ENCODE measurements at places on chromosomes 2 and 18. TPM values are rescaled to one million over a fixed set of nuclear protein-coding genes. Genes with fewer than 3 reads are reported as not detected.

Gene ERBB4
- not detected for total RNA-seq

Gene ATOH8
- 0.25 TPM for total RNA-seq

Gene CNDP1
- total RNA-seq, result not detected

Gene NAT8
- total RNA-seq, result not detected

Gene CNOT9
- total RNA-seq, result 46.0 TPM

Gene NEURL3
- 0.48 TPM for total RNA-seq

DNA sequence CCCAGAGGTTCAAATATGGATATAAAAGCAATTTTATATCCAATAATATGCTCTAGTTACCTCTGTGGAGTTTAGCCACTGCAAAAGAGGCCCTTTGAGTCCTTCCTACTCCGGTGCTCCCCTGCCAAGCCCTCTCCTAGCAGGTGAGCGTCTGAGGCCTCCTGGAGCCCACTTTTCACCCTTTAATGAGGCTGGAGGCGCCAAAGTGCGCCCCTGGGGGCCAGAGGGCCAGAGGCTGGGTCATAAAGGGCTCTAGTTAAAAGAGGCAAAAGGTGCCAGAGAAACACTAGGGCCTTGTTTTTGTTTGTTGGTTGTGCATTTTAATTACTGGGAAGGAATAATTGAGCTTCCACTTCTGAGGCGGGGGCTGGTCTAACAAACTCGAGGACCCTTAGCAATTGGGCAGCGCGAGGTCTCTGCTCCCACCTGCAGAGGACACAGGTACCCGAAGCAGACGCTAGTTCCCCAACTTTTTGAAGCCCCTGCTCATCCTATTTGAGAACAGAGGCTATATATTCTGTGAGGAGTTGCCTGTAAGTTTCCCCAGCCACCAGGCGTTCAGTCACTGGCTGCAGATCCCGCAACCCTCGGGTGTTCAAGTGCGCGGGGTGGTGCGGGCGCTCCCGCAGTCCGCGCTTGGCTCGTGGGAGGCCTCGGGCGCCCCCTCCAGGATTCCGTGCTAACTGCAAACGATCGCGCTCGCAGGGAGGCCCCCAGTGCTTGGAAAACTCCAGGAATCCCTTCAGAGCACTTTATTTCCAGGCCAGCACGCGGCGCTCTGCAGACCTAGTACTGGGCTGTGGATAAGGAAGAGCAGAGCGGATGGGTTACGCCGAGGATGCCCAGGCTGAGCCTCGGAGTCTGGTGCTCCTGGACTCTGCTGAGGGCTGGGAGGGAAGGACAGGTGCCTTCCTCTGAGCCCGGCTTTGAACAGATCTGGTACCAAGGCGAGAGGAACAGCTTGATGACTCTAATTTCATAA, 14.1 kb downstream of the MSGN1 start:
- DNase-seq, result peak; percentile 62

DNA sequence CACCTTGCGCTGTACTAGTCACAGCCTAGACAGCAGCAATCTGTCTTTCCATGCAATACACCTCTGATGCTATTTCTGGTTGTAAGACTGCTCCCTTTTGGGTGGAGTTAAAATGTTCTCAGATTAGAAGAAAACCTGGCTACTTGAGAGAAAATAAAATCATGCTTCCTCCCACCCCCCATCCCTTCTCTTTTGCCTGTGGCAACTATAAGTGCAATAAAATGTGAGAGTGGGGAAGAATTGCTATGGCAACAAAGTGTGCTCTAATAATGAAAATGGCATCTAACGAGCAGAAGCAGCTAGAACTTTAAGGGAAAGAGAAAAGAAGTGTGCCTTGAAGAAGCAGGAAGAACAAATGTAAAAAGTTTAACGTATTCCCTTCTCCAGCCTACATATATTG, 464.2 kb upstream of the FSHR start:
- no peak for DNase-seq

DNA sequence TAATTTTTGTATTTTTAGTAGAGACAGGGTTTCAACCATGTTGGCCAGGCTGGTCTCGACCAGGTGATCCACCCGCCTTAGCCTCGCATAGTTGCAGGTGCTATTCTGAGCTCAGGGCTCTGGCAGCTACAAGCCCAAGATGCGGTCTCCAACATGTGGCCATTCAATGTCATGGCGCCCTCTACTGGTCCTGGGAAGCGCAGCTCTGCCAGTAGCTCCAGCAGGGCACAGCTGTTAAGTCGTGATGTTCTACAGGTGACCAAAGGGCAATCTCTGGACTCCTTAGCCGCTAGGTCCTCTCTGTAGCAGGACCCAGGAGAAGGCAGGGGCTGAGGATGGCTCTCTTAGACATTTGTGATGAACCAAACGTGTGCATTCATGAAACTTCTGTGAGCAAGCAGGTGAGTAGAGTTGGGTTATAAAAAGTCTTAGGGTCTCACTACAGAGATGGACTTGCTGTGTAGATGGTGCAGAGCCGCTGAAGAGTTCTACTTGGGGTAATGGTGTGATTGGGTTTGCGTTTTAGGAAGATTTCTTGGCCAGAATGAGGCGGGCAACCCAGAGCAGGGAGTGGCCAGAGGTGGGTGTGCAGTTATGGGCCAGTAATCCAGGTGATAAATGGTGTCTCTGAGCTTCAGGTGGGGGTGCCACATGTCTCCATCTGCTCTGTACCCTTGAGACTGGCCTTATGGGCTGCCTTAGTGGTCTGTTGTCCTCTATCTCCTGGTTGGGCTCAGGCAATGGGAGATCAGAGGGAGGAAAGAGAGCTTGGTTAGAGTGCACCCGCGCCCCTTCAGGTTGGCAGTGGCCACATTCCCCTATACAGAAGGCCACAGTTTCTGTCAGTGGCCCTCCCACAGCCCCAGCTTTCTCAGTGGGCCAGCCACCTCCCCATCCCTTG, 31.0 kb downstream of the IL37 start:
- peak; percentile 37 for DNase-seq

DNA sequence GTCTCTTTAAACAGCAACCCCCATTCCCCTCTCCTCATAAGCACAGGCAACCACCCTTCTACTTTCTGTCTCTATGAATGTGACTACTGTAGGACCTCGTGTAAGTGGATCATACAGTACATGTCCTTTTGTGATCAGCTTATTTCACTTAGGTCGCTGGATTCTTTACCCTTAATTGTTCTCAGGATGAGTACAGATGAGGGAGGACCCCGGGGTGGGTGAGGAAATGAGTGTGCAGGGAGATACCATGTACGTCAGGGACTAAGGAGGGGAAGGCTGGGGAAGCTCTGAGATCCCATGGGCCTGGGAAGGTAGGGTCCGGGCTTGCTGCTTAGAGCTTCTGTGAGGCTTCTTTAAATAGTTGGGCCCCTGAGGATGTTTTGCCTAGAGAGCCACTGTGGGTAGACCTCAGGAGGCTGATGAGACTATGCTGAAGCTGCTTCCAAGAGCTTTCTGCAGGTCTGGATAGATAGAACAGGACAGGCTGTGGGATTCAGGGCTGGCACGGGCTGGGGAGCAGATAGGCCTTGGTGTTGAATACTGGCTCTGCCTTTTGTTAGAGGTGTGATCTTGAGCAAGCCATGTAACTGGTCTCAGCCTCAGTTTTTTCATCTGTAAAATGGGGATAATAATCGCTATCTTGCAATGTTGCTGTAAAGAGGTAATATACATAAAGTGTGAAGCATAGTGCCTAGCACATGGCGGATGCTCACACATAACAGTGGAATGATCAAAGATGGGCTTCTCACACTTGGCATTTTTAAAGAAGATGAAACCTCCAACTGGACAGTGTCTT, 155.3 kb downstream of the PRKCE start:
- DNase-seq, result no peak

DNA sequence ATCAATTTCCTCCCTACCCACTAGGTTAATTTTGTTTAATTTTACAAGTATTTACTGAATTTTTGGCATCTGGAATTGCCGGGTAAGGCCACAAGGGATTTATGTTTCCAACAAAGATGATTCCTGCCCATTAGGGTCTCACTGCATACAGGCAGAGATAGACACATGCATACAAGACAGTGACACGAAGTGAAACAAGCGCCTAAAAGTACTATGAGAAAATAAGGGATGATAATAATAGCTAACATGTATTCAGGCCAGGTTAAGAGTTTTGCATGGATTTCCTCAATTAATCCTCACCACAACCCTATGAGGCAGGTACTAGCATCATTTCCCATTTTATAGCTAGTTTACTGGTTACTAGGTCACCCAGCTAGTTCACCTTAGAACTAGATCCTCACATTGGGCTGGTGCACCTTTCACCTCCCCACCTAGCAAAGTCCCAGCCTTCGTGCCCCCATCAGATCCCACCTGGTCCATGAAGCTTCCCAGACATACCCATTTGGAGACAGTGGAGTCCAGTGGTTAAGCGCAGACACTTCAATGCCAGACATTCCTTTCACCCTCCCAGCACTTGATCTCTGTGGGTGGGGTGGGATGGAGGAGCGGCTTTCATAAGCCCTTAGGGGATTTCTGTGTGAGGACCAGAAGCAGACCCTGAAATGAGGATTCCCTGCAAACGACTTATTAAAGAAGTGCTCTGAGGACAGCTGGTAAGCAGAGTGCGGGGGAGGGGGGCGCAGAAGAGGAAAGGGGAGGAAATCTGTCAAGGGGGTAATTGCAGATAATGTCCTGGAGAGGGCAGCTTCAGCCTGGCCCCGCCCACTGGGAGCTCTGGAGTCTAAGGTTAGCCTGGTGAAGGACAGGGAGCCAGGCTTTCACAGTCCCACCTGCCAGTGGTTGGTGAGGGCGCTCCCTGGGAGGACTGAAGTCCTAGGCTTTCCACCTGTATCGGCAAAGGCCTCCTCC, 5.8 kb upstream of the DGUOK start:
- DNase-seq, result peak; percentile 3

GRCh38 chr2:240391111-240392051, 44.1 kb upstream of the GPC1 start:
- peak; percentile 2 for DNase-seq

DNA sequence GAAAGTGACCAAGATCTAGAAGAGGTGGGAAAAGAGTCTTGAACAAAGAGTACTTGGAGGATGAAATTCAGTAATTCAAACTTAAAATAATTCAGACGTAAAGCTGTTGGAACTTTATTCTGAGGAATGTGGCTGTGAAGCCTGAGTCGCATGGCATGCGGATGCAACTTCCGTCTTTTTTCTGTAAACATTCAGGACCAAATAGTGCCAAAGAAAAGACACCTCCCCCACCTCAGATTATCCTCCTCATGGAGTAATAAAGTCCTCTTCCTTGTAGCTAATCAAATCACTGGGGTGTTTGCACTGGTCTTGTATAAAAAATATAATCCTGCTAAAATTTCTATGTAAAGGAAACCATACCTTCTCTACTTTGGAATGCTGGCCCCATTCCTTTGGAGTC, 790.4 kb downstream of the TSN start:
- DNase-seq, result no peak

DNA sequence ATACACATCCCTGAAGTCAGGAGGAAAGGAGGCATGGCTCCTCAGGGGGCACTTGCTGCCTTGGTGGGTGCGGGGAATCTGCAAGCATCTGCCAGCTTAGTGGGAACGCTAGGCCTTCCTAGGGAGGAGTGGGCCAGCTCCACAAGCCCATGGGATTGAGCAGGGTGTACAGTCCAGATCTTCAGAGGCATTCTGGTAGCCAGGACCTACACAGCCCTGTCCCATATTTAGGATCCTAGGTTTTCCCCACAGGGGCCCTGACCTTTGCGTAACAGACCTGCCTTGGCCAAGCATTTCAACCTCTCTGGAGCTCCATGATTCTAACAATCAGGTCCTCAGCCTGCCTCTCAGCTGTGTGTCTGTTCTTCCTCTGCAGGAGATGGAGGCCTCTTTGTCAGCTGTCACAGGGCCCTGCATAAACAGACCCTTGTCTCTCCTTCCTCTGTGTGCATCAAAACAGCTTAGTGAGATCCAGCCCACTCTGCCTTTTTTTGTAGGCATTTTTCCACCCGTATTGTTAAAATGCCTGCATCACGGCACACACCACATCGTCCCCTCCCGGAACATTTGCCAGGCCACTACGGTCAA, 140.2 kb upstream of the NDUFV2 start:
- DNase-seq, result no peak

GRCh38 chr2:144453486-144454158, 66.3 kb downstream of the ZEB2 start:
- DNase-seq, result no peak

- DNase-seq, result peak; percentile 25
Observed at GRCh38 chr18:47754311-47755101, 176.0 kb downstream of the SMAD2 start.

DNA sequence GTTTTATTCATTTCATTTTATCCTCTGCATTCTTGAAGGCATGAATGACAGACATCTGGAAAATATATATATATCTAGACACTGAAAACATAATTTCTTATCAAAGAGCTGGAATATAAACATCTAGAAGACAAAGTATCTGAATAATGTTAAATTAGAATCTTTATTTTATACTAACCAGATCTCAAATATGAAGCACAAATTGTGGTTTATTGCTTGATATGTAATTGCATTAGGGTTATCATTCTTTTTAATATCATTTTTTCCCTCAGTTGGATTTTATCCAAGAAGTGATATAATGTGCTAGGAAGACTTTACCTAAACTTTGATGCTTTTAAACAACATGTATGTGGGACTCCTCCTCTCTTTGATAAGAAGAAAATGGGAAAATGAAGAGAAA, 331.2 kb downstream of the ARHGAP15 start:
- DNase-seq, result no peak

DNA sequence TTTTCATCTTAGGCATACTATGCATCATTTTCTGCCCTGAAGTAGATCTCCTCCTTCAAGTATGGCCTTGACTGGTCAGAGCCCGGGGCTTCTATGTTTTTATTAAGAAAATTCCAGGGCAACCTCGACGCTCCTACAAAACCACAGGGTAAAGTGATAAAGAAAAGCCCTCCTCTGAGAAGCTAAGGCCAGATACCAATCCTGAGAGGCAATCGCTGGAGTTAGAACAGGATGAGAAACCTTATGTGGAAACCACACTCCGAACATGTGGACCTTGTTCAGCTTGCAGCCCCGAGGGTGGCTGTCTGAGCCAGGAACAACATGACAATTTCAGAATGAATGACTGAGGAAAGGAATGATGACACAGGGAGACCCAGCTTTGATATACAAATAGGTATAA, 35.6 kb downstream of the RMC1 start:
- DNase-seq, result no peak

DNA sequence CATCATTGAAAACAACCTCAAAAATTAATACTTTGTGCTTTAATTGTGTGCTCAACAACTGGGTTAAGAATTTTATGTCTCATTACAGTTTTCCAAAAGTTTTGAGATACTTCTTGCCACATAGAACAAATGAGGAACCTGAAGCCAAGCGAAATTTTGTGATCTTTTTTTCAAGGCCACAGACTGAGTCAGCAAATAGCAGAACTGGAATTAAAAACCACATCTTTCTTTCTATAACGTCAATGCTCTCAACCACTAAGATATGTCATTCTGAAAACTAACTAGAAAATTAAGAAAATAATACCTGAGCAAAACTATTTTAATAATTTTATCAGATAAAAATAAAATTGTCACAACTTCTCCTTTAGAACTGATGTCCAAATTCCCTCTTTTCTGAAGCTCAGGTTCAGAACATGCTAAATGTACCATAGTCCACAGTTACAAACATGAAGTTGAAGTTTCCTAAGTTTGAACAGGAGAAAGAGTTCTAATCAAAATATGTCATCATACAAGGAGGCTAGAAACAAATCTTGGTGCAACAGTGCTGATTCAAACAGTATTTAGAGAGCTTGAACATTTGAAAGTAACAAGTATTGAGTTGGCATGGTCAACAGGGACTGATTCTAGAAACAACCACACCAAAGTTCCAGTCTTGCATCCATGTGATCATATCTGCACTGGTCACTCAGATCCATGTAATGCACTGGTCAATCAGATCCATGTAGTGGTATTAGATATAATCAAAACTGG, 27.6 kb upstream of the CALCRL start:
- DNase-seq, result no peak

All from PC-9 (cell line).